ENCODE measurements at places on chromosomes 3 and 15. TPM values are rescaled to one million over a fixed set of nuclear protein-coding genes. Genes with fewer than 3 reads are reported as not detected.

- no peak for DNase-seq
Observed at GRCh38 chr3:18127174-18127858, 297.8 kb downstream of the SATB1 start.

- no peak for DNase-seq
Observed at GRCh38 chr3:117790235-117790987, 1080.8 kb downstream of the TUSC7 start.

DNA sequence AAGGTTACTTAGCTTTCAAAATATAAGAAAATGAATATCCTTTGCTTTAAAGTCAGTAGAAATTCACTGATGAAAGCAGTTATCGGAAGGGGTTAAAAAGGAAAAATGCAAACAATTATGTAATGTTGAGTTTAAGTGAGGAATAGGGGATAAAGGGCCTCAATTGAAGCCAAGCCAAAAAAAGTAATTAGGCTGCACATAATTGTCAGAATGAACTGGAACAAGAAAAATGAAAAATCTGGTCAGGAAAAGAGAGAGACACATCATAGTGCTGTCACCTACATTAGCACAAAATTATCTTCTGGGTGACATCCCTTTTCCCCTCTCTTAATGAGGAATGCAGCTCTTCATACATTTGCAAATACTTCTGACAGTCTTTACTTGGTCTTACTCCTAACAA is 48.8 kb upstream of the PIK3R4 start:
- DNase-seq: no peak

- no peak for DNase-seq
Observed at GRCh38 chr3:63877737-63878393, 14.2 kb downstream of the ATXN7 start.

DNA sequence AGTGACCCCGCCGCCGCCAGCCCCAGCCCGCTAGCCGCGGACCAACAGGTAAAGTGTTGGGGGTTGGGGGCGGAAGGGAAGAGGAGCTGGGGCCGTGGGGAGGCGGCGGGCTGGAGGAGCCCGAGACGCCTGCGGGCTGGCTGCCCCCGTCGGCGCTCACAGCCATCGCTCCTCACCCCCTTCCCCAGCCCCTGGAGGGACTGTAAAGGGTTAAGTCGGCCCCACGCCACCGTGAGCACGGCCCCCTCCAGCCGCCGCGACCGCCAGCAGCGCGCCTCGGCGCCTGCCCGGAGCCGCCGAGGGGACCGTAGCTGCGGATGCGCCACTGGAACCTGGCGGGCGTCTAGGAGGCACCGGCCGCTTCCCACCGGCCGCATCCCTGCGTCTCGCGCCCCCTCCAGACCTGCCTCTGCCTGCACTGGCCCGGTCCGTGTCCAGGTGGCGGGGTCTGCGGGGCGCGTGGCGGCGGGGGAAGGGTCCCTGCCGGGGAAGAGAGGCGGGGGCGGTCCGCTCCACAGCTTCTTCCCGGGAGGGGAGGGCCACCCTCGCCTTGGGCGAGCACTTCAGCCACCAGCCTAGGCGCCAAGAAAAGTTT is 522 bp downstream of the MED12L start:
- DNase-seq: no peak

- no peak for DNase-seq
Observed at GRCh38 chr15:73313861-73314260, 54.9 kb downstream of the HCN4 start.

- DNase-seq: no peak
Observed at GRCh38 chr3:123476967-123477750, 28.3 kb upstream of the ADCY5 start.

DNA sequence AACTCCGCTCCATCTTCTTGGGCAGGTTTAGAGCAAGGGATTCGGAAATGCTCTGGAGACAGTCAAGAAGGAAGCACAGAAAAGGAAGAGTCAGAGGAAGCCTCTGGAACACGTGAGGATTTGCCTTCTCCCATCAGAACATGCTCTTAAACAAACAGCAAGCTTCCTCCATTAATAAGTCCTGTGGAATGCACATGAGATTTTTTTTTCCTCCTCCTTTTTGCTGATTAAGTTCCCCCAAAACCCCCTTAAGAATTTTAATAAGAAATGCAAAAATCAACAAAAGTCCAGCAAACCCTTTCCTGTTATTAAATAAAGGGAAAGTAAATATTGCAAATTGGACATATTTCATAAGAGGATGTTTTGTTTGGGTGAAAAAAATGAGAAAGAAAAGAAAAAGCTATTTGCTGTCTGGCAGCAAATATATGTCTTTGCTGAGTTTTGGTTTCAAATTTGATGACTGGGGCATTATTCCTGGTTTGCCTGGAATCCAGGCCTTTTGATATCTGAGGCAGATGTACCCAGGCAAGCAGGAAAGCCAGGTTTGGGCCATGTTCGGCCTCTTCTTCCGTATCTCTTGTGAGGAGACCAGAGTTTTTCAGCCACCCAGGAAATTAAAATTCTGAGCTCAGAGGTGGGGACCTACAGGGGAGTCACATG is 7.9 kb upstream of the TSEN2 start:
- DNase-seq: no peak

GRCh38 chr3:114351822-114352145 is 58.0 kb downstream of the TIGIT start:
- DNase-seq: no peak

- no peak for DNase-seq
Observed at GRCh38 chr3:129320261-129320660, 41.6 kb downstream of the HMCES start.

- DNase-seq: no peak
Observed at GRCh38 chr15:50939911-50940310, 31.4 kb downstream of the AP4E1 start.

CEP63 gene
- total RNA-seq: 22.0 TPM

ZNF860 gene
- 1.7 TPM for total RNA-seq

PLSCR1 gene
- total RNA-seq: 103 TPM

P3H2 gene
- total RNA-seq: not detected

IL5RA gene
- not detected for total RNA-seq
